ENCODE measurements at places on chromosomes 2 and 18. TPM values are rescaled to one million over a fixed set of nuclear protein-coding genes. Genes with fewer than 3 reads are reported as not detected.

GRCh38 chr2:184047536-184047935 is 550.8 kb upstream of the ZNF804A start:
- no peak for DNase-seq

DNA sequence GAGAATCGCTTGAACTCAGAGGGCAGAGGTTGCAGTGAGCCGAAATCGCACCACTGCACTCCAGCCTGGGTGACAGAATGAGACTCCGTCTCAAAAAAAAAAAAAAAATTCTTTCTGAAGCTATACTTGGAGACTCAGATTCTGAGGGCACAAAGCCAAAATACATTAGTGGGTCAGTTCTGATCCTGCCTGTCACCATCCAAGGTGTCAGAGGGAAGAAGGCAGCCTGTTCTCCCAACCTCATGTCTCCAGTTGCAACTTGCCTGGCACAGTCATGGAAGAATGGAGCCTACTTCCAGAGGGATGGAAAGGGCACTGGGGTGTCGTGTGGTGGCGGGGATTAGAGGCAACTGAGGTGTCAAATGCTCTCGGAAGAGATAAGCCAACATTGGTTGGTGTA is 104.8 kb upstream of the GATA6 start:
- no peak for DNase-seq

GRCh38 chr2:146124741-146125140 is 1604.8 kb upstream of the ZEB2 start:
- no peak for DNase-seq

GRCh38 chr2:95330794-95331338 is 33.7 kb downstream of the KCNIP3 start:
- no peak for DNase-seq

- DNase-seq, result no peak
Measured at GRCh38 chr2:176479961-176480360, 210.7 kb downstream of the MTX2 start.

TXNDC2 gene
- 0.04 TPM for polyA plus RNA-seq

ERMN gene
- polyA plus RNA-seq, result not detected

APOB gene
- polyA plus RNA-seq, result under 0.01 TPM

Data from sigmoid colon (tissue), 7 donors.